ENCODE measurements at places on chromosomes 7 and 10.

DNA sequence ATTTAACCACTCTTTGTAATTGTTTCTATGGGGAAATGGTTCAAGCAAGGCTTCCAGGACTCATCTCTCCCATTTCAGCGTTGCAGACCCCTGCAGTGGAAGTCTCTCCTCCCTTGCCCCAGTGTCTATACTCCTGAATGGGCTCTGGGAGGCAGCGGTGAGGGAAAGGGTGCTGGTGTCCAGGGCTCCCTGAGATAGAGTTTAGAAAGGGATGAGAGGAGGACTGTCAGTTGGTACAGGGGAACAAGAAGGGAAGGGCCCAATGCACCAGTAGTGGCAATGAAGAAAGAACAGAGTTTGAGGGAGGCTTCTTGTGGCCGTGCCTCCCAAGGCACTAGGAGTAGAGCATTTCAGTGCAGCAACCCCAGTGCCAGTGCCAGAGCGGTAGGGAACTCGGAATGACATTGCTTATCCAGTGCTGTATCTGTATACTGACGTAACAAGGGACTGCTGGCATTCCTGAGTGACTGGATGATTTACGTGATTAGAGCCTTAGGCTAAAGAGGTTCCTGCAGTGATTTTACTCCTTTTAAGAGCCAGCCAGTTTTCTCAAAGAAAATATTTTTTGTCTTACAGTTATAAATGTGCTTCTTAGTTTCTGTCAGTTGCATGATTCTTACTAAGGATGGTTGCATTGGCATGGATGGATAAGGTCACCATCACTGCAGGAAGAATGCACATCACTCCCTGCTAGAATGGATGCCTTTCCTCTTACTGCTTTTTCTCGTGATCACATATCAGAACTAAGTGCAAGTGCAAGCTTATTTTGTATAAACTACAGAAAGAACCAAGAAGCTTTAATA is 28.0 kb downstream of the PRPF18 start:
- peak; percentile 88 for DNase-seq

DNA sequence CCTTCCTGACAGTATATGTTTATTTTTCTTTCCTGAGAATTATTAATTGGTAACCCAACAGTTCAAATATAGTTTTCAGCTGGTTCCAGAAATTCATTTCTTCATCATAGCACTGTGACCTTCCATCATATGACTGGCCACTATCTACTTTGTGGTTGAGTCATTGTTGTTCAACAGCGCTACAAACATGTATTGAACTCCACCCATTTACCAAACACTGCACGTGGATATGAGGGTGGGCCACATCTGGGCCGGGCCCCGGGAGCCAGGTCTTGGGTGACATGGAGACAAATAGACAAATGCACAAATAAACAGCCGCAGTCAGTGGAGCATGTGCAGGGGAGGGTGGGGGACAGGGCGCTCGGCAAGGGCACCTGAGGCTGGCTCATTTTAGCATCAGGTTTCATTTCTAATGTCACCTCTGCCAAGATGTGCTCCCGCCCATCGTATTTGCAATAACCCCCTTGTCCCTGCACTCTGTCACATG is 24.0 kb upstream of the EEPD1 start:
- DNase-seq, result peak; percentile 69

GRCh38 chr7:150403376-150404171 is 24.4 kb downstream of the ZNF775 start:
- no peak for DNase-seq

- no peak for DNase-seq
These were observed 51.5 kb downstream of the MCMBP start for GRCh38 chr10:119821182-119821581.

GRCh38 chr10:132981173-132981555 is 38.8 kb upstream of the CFAP46 start:
- no peak for DNase-seq

- no peak for DNase-seq
These were observed 32.9 kb downstream of the ICA1 start for GRCh38 chr7:8228766-8229674.

Data from astrocyte (in vitro differentiated cells and primary cell).